DMS53 (cell line): ENCODE measurements at places on chromosomes 6 and 20.
A peak's percentile ranks its signal among the peaks of the same experiment; 100 is the strongest.

GRCh38 chr6:164159061-164159460, 744.5 kb downstream of the QKI start:
- DNase-seq, result no peak

- no peak for DNase-seq
Measured at GRCh38 chr20:34189572-34190163, 51.6 kb upstream of the ASIP start.

GRCh38 chr6:75376347-75377024, 91.9 kb upstream of the TMEM30A start:
- no peak for DNase-seq

- DNase-seq, result peak; percentile 61
Measured at GRCh38 chr6:113594726-113595125, 262.4 kb upstream of the MARCKS start.

DNA sequence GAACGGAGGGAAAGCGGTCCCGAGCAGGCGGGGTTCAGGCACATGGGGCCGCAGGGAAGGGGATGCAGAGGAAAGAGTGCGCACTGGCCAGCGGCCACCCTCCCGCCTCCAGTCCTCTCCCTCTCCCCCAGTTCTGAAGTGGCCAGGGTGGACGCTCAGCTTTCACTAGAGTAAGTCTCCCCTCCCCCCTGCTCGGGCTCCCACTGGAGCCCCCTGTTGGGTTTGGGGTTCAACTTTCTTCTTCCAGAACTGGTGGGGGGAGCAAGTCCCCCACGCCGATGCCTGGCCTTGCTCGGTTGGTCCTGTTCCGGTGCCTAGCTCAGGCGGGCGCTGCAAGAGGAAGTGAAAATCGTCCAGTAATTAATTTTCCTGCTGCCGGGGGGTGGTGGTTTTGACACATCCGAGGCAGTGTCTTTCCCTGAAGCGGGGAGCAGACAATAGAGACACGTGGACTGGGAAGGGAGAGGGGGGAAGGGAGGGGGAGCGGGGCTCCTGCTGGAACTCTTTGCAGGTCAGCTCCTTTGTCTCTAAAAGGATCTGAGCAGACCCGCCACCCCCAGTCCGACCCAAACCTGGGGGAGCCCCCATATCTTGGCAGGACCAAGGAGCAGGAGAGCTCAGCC, 824 bp upstream of the SCRT2 start:
- DNase-seq, result peak; percentile 66

GRCh38 chr6:6678811-6679210, 90.3 kb downstream of the LY86 start:
- DNase-seq, result peak; percentile 53

DNA sequence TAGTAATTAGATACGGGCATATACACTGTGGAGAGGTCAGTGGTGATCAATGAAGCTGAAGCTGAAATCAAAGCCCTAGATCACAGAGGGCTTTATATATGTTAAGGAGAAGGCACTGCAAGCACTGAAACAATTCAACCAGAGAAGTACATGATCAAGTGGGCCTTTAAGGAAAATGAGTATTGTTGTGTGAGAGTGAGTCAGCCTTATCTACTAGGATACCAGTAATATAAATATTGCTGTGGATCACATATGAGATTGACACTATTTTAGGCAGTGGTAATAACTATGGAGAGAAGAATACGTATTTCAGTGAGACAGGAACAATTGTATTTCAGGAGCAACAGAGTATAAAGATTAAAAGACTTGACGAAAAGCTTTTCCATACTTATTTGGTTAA, 1172.2 kb upstream of the GJE1 start:
- peak; percentile 33 for DNase-seq

GRCh38 chr6:139119552-139119951, 15.3 kb upstream of the HECA start:
- no peak for DNase-seq

GRCh38 chr20:17499041-17499440, 32.1 kb downstream of the BFSP1 start:
- DNase-seq, result no peak

DNA sequence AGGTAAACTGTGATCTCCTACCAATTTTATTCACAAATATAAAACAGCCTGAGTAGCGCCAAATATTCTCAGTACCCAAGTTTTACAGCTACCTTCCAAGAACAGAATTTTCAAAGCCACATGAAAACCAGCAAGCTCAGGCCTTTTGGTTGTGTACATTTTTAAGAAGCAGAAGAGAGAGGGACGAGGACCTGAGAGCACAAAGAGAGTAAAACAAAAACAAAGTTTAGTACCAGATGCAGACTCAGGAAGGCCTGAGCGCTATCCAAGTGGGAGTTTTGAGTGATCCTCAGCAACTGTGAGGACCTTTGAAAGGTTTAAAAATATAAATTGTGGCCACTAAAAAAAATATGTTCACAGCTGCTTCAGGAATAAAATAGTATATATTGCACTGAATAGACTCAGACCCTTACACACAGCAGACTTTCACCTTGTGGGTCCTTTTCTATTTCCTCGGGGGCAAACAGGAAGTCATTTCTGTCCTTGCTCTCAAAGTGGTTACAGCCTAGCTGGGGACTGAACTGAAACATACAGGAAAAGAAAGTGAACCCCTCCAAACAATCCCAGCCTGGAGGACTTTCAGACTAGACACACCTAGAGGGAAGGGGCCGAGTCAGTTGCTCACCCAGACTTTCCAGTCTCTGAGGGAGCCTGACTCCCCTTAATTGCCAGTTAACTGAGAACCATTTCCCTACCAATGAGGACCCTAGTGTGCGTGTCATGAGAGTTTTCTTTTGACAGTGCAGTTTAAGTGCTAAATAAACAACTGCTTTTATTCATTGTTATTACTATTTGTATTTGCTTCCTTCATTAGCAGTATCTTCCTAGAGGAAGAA, 48.5 kb upstream of the NT5E start:
- DNase-seq, result peak; percentile 33

DNA sequence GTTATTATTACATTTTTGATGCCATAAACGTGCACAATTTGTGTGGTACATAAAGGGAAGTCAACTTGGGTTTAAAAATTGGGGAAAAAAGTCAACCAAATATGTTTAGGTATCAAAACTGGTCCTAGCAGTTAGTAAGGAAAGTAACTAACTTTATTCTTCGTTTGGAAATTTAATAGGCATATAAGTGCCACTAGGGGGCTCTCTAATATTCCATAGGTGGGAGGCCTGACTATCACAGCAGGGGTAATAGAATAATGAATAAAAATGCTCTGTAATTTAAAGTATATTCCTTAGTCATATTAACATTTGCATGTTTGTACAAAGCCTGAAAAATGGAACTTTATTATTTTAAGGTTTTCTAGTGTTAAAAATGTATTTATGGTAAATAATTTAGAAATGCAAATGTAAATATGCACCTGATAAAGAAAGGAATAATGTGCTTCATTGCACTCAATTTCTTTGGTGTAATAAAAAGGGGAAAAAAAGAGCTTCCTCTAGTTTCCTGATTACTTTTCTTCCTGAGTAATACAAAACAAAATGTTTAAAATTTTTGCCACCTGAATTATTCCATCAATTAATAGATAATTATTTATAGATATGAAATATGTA, 125.7 kb upstream of the HDAC2 start:
- peak; percentile 70 for DNase-seq

DNA sequence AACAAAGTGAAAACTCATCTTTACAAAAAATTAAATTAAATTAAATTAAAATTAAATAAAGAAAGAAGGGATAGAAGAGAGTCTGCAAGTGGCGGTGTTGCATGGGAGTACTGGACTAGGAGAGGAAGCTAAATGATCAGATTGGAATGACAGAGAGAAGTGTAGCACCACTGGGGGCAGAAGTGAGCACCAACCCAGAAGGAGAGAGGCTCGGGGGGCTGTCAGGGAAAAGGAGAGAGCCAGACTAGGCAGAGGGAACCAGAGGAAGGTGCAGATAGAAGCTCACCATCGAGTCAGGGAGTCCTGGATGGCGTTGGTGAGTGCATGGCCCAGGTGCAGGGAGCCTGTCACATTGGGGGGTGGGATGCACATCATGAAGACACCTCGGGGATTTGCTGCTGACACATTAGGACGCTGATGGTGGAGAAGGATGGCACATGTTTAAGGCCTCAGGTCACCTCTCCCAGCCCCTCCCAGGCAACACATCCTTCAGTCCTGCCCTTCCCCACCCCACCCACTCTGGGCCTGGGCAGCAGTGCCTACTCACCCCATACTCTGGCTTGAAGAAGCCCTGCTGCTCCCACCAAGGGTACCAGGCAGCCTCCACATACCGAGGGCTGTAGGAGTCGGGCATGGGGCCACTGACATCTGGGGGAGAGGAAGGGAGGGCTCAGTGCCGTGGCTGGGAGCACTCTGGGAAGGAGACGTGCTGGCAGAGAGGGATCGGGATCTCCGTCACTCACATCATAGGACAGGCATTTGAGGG, 4.0 kb downstream of the VARS1 start:
- DNase-seq, result peak; percentile 65

GRCh38 chr20:62426699-62427131, 624 bp downstream of the RBBP8NL start:
- peak; percentile 48 for DNase-seq

DNA sequence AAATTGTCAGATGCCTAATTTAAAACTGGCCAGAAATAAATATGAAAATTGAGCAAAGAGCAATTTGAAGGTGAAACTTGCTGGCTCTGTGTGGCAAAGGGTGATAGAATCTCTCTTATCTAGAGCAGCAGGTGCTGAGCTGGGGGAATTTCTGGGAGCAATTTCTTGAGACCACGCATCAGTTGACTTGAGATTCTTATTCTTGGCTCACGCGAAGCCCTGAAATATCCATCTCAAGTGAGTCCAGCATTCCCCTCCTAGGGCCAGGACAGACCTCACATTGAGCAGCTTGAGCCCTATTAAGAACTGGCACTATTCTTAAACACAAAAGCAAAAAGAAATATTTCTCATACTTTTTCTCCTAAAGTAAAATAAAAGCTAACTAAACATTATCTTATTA, 66.3 kb downstream of the MAP7 start:
- no peak for DNase-seq

- DNase-seq, result no peak
Measured at GRCh38 chr6:139708337-139709199, 334.1 kb upstream of the CITED2 start.
